Mesothelial cell of epicardium (in vitro differentiated cells): ENCODE measurements at places on chromosomes 7 and 10.
A peak's percentile ranks its signal among the peaks of the same experiment; 100 is the strongest.

DNA sequence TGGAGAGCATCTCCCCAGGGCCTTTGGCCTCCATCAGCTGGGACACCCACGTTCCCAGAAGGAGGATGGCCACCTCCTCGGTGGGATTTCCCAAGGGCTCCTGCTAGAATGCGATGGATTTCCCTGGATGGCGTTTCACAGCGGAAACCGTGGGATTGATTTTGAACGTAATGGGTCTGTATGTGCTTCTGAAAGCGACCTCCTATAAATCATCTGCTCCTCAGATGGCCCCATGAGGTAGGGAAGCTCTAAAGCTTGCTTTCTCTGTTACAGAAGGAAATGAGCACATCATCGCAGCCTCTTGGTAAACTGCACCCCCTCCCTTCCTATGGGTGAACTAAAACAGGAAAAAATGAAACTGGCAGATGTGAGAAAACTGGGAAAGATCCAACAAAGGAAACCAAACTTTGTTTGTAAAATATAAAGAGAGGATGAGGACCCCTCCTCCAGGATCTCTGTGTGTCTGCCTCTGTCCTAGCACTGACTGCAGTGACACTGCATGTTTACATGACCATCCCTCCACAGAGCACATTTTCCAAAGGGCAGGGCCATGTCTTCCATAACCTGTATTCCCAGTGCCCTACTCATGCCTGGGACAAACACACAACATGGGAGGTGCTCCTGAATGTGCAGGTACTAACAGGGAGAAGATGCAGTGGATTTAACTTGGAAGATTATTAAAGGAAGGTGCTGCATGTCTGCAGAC is 57.6 kb downstream of the LYZL1 start:
- no peak for DNase-seq

- no peak for DNase-seq
Measured at GRCh38 chr10:131532745-131533341, 221.3 kb upstream of the TCERG1L start.

GRCh38 chr10:38027986-38028385 is 17.5 kb downstream of the ZNF33A start:
- DNase-seq: no peak

- no peak for DNase-seq
Measured at GRCh38 chr7:152588350-152588749, 87.6 kb downstream of the XRCC2 start.

GRCh38 chr7:158395780-158396278 is 191.8 kb downstream of the PTPRN2 start:
- DNase-seq: no peak

DNA sequence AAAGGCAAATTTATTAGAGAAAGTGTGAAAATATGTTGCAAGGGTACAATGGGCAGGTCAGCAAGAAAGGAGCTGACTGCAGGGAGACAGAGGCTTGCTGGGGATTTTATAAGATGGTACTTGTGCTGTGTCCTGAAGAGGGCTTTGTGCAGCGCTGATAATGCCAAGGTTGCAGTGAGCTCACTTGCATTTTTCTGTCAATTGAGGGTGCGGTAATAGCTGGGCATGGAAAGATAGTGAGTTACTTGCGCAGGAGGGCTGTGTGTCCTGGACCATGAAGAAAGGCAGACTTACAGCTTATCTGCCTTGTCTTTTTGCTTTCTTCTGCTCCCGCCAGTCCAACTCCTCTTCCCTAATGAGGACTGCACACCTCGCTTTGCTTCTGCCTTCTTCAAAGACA is 12.5 kb downstream of the CDC123 start:
- DNase-seq: no peak

DNA sequence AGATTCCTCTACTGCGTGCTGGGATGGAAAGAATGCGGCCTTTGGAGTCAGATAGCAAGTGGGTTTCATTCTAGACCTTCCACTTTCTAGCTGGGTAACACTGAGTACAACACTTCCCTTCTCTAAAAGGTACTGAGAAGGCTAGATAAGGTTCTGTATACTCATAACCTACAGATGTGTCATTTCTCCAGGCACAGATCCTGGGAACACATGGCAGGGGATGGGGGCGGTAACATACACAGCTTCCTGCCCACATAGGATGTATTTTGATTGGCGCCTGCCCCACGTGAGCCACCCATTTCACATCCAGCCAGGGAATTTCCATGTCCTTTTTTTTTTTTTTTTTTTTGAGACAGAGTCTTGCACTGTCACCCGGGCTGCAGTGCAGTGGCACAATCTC is 31.8 kb downstream of the KLRG2 start:
- no peak for DNase-seq

DNA sequence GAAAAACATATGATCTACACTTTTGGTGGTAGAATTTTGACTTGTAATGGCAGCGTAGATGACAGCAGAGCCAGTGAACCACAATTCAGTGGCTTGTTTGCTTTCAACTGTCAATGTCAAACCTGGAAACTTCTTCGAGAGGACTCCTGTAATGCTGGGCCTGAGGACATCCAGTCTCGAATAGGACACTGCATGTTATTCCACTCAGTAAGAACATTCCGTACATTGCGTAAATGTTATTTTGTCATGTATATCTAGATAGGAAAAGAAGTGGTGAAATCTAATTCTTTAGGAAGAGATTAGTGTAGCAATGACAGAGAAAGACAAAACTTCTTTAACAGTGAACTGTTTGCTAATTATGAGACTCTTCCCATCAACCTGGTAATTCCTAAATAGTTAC is 112.9 kb downstream of the PODXL start:
- DNase-seq: no peak

- DNase-seq: no peak
Measured at GRCh38 chr7:124403112-124403511, 362.5 kb downstream of the GPR37 start.

- DNase-seq: no peak
Measured at GRCh38 chr10:94219829-94220228, 142.9 kb downstream of the NOC3L start.

DNA sequence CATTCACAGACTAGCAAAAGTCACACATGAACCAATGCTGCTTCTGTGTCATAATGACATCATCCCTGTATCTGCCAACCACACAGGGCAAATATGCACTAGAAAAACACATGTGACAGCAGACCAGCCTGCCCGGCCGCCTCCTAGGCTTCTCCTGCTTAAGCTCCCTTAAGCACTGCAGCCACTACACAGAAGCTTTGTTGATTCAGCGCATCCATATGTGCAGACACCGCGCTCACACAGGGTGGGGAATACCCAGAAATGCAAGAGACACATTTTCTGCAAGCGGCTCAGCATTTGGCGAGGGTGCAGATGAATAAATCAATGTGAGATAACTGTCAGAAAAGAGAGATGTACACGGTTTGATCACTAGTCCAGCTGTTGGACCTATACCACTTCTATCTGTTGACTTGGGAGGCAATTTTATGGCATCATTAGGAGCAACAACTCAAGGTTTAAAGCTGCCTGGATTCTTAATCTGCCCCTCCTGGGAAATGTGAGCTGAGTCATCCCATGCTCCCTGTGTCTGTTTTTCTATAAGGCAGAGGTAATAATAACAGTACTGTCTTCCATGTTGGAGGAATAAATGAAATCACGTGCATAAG is 33.4 kb downstream of the CPXM2 start:
- no peak for DNase-seq

- no peak for DNase-seq
Measured at GRCh38 chr7:101940830-101941229, 123.4 kb downstream of the CUX1 start.

DNA sequence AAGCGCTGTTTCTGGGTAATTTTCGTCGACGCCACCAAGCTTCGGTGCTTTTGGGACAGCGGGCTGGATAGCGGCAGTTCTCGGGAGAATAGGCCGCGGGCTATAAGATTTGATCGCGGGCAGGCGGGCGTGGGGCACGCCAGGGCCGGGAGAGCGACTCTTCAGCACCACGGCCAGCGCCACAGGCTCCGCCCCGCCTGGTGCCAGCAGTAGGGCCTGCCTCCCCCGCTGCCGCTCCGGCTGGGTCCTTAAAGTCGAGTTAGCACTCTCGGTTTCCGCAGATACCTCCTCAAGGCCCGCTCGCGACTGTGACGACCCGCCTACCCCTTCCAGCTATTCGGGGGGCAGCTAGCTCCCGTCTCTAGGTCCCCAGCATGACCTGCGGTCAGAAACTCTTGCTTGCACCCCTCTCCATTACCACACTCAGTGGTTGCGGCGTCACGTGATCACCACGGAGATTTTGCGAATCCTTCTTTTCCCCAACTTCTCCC is 9.4 kb downstream of the NXPH1 start:
- peak; percentile 87 for DNase-seq

DNA sequence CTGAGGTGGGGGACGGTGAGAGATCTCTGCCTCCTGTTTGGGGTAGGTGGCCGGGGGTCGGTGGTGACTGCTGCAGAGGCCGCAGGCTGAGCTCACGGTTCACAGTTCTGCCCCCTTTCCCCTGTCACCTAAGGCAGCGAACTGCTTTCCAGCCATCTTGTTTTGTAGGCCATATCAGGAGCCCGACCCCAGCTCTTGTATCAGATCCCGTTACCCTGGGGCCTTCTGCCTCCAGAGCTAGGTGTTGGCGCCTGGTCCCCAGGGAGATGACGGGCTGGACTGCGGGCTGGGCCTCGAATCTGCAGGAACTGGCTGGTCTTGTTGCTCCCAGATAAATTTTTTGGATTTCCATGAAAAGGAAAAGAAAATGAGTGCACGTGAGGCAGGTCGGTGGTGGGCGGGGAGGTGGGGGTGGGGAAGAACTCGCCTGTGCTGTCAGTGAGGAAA is 183.0 kb downstream of the DNAJB6 start:
- DNase-seq: no peak

DNA sequence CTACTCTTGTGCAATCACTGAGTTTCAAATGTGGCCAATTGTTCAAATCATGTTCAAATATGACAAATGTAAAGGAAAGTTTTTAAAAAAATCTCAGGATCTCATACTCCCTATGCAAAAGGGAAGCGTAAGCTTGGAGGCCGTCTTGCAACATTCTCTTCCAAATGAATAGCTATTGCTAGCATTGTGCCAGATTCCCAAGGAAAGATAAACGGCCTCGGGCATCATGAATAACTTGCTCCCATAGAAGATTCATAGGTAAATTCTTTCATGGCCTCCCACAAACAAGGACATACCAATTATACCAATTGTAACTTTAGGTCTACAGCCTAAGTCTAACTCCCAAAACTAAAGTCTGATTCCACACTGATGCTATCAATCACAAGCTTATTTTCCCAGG is 416.9 kb downstream of the THSD7A start:
- DNase-seq: no peak

- DNase-seq: peak; percentile 27
Measured at GRCh38 chr10:96719850-96720421, 378 bp downstream of the PIK3AP1 start.

GRCh38 chr10:131196176-131196885 is 115.2 kb downstream of the TCERG1L start:
- DNase-seq: no peak

GRCh38 chr7:104800307-104800706 is 213.7 kb upstream of the KMT2E start:
- DNase-seq: no peak

DNA sequence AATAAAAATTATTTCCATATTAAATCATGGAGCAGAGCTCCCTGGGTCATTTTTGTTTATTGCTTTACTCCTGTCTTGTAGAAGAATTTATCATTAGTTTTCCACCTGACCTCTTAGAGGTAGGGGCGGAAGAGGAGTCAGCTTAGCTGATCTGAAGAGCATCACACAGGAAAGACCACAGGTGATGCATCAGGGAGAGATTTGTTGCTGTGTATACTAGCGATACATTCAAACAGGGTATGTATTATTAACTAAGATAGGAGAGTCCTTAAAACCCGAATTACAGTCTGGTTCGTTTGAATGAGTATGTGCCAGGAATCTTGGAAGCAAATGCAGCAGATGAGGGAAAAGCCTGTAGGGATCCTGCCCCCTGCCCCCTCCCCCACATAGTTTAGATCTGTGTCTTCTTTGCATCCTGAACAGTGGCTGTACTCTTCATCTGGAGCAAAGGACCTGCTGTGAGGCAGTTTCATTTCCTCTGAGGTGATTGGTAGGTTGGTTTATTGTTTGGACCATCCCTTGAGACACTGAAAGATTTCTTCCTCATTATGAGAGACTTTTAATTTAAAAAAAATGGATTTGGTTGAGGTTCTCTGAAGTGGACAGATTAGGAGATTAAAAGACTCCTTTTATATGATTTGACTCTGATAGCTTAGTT is 177.0 kb downstream of the SND1 start:
- no peak for DNase-seq

DNA sequence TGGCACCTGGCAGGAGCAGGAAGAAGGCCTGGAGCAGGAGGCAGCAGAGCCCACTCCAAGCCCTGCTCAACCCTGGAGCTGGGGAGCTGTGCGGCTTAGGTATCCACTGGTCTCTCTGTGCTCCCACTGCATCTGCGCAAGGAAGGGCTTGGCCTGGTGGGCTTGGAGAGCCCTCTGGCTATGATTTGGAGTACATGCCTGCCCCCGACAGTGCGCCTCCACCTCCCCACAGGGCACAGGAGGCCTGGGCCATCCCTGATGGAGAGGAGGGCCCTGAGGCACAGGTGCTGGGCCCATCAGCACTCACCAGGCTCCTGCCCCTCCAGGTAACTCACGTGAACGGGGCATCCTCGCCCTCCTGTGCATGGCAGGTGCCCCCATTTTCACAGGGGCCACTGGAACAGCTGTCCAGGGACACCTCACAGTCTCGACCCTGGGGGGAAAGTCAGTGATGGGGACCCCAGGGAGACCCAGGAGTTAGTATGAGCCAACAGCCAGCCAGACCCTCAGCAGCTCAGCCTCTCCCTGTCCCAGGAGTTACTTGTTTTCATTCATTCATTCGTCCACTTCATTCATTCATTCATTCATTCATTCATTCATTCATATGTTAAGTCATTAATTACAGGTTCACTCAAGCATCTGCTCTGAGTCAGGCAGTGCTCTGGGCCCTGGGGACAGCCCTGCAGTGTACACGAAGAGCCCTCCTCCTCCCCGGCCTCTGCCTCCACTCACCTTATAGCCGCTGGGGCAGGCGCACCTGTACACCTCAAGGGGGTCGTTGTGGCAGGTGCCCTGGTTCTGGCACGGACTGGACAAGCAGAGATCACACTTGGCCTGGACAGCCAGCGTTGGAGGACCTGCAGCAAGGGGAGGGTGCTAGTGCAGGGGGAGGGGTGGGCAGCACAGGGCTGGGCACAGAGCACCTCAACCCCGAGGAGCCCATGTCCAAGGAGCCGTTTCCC is 167.2 kb downstream of the SLIT1 start:
- DNase-seq: no peak

DNA sequence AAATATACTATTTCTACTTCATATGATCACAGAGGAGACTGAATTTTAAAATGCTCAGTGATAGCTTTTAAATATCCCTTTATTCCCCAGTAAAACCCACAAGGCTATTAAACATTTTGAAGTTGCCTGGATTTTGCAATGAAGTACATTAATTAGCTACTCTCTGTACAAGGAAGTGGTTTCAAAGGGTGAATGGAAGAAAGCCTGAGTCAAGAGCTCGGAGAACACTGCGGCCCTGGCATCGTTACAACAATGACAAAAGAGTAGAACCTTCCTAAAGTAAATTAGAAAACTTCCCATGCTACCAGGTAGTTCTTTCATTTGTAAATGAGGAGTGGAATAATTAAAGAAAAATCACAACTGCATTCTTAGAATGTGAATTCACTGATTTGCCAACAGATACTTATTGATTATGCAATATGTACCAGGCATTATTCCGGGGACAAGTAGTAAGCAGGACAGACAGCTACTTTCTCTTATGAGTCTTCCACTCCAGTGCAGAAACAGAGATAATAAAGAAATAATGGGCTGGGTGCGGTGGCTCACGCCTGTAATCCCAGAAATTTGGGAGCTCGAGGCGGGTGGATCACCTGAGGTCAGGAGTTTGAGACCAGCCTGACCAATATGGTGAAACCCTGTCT is 63.0 kb downstream of the ZNF22 start:
- no peak for DNase-seq

GRCh38 chr10:49037187-49037586 is 78.1 kb downstream of the VSTM4 start:
- DNase-seq: no peak

GRCh38 chr10:19935176-19935575 is 118.9 kb downstream of the PLXDC2 start:
- no peak for DNase-seq
